ENCODE measurements at places on chromosomes 1 and 21.

DNA sequence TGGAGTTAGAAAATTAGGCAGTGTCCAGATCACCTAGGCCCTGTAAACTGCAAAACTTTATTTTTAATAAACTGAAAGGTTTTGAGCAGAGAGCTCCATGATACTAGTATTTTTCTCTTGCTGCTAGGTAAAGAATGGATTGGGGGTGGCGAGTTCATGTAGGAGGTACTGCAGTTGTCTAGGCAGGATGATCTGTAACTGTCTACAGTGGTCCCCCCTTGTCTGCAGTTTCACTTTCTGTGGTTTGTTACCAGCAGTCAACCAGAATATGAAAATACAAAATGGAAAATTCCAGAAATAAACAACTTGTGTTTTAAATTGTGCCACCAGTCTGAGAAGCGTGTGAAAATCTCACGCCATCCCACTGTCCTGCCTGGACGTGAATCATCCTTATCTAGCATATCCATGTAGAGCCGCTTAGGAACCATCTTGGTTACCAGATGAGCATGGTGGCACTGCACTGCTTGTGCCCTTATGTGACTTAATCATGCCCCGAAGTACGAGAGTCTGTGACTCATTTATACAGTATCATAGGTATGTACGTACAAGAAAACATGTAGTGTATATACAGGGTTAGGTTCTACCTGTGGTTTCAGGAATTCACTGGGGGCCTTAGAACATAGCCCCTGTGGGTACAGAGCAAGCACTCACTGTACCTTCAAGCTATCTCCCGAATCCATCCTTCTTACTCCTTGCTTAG is 94.2 kb downstream of the AHCTF1 start:
- no peak for DNase-seq

DNA sequence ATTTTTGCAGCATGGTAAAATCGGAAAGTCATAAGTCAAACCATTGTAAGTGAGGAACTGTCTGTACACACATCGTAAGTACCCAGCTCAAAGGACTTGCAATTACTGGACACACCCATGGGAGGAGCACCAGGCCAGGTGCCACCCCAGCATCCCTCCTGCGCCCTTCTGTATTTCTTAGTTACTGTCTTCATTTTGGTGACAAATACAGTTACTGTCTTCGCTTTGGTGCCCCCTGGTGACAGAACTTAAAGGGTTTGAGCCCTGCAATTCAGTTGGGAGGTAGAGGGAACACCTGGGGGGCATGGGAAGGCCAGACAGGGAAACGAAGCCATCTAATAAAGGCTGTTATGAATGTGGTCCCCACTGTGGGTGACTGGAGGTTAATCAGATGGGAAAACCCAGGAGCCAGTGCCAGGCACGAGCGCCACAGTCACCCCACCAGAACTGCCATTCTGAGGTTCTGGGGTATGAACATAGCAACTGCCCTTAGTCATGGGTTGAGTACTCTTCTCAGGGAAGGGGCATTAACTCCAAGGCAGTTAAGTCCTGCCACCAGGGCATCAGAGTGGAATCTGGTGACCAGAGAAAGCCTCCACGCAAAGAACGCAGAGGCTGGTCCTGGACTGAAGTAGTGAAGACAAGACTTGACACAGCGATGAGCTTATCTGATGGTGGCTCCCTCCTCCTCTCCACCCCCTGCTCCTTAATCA is 612.9 kb downstream of the PTPRU start:
- no peak for DNase-seq

- DNase-seq, result no peak
Observed at GRCh38 chr21:14312871-14313270, 70.1 kb downstream of the HSPA13 start.

DNA sequence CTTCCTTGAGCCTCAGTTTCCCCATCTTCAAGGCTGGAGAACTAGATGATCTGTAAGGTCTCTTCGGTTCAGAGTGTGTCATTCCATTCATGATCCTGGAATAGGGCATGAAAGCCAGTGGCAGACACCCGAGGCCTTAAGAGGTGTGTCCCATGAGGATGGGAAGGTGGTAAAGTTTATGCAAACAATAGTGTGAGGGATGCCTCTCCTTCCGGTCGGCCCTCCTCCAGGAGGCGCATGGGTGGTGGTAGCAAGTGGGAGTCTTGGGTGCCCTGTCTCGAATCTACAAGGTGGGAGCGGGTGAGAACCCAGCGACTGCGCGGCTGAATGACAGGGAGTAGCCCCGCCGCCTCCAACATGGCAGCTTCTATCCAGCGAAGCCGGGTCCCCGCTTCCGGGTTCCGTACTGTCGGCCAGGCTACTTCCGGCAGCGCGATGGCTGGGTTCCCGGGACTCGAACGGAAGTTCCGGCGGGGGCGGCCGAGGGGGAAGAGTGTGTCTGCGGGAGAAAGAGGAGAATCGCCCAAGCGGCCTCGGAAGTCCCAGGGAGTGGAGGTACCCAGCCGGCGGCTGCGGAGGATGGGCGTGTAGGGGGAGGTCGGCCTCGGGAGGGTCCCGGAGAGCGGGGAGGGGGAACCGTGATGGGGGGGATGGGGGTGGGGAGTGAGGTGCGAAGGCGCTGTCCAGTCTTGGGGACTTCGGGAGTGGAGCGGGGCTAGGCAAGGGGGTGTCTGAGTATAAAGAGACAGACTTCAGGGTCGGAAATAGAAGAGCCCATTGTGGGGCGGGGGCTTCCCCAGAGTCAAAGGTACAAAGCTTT is at the start of gene LYPLA2:
Gene LYPLA2 (plus strand): TSS at position 450 of the 820 bp plus-strand sequence. CDS start 1,538 bp downstream, outside the sequence.
- DNase-seq, result peak; percentile 77

- no peak for DNase-seq
Observed at GRCh38 chr1:155137154-155137949, 1.7 kb downstream of the SLC50A1 start.

GRCh38 chr1:110262296-110262695 is 52.2 kb downstream of the KCNC4 start:
- DNase-seq, result no peak

DNA sequence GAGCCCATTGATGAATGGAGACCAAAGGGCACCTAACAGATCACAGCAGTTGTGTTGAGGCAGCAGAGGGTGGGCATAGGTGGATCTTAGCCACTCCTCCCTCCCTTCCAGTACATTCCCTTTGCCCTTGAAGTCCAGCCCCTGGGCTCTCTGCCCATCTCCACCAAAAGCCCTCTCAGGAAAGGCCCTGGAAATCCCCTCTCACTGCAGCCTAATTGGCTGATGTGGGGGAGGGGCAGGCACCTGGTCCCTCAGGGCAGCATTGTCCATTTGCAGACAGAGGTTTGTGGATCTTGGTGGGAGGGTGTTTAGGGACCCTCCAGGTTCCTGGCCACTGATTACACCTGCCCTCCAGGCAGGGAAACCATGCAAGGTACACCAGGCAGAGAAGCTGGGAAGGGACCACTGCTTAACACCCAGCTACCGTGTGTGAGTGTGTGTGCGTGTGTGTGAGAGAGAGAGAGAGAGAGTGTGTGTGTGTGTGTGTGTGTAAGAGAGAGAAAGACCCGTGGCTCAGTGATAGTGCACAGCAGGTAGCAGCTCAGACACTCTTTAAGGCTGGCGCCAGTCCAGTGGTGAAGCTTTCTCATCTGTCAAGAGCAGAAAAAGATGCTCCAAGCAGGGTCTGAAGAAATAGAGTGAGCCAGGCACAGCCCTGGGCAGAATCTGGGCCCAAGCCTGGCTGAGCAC is 71.1 kb downstream of the MATN1 start:
- no peak for DNase-seq

DNA sequence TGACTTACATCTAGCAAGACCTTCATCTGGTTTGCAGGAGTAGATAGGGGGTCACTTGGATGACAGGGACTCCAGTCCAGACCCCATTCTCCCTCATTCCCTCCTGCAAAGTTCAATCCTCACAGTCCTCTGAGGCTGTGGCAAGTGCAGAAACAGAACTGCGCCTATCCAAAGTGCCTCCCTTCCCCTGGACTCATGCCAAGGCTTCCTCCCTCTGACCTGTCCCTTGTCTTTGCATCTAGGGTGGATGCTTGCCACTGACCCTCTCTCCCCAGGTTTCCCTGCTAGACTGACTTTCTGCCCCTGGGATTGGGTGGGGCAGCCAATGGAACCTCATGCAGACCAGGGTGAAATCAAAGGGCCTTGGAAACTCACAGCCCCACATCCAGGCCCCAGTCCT is 18.7 kb downstream of the PRAMEF1 start:
- no peak for DNase-seq

DNA sequence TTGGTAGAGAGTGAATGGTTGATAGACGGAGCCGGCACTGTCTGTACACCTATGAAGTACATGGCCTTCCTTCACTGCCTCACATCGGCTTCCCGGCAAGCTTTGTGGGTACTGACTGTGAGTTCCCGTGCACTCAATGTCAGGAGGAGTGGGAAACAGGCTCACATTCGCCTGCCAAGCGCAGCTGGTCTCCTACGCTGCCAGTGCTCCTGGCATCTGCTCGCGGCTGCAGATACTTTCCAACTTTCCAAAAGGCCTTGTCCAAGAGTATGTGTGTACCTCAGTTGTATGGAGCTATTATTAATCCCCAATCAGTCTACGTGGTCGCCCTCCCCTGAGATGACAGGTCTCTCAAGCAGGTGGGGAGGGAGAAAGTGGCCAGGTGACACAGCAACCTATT is 180.8 kb downstream of the ZSCAN20 start:
- no peak for DNase-seq

GRCh38 chr1:217418269-217419193 is 212.4 kb downstream of the GPATCH2 start:
- DNase-seq, result no peak

Data from stimulated activated CD8-positive, alpha-beta memory T cell treated with anti-CD3 and anti-CD28 coated beads, Interleukin-4, amount 100 ng/mL, for 1 hour (primary cell).